ENCODE measurements at places on chromosomes 5 and 9. TPM values are rescaled to one million over a fixed set of nuclear protein-coding genes. Genes with fewer than 3 reads are reported as not detected.

ESM1 gene
- 22.7 TPM for total RNA-seq

DNA sequence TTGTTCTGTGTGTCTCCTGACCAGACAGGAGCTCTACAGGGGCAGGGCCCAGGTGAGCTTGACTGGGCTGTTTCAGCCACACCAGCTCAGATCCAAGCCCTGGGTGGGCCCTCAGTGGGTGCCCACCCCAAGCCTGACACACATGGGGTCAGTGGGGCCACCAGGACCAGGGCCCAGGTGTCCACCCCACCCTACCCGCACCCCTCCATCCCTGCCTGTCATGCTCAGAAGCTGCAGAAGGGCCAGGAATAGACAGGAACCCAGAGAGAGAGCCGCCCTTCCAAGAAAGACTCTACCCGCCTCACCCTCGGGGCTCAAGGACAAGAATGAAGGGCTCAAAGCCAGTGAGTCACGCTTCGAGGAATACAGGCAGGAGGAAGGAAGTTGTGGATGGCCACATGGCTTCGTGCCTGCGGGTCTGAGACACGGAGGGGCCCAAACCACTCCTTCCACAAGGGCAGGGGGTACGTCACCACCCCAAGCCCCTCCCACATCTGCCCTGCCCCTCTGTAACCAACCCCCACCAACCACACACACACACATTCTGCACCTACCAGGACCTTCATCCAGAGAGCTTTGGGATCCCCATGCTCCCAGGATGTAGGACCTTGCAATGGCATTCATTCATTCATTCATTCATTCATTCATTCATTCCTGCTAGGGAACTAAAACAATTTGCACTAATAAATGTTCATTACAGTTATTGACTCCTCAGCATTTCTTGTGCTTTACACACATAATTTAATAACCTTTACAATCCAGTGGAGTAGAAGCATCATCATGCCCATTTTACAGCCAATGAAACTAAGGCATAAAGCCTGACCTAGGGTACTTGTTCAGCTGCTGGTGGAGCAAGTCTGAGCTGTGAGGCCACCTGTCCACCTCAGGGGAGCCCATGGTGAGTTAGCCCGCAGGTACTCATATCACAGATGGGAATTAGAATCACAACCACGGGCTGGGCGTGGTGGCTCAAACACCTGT lies 55.9 kb upstream of the STXBP1 start:
- peak; percentile 86 for DNase-seq

PCDHB14 gene
- total RNA-seq, result 2.7 TPM

OR1Q1 gene
- total RNA-seq, result not detected

- no peak for DNase-seq
These were observed 13.4 kb downstream of the PTPA start for GRCh38 chr9:129124506-129125069.

GRCh38 chr5:128074171-128074570 lies 9.4 kb upstream of the SLC12A2 start:
- no peak for DNase-seq

Measured in NCI-H460 (cell line).